Activated CD4-positive, alpha-beta T cell treated with anti-CD3 and anti-CD28 coated beads, Interleukin-2, amount 10 ng/mL, durations not matched to agents 7 days and 5 days (primary cell): ENCODE measurements at places on chromosomes 1 and 21.

- DNase-seq, result no peak
Measured at GRCh38 chr1:168320800-168321450, 40.2 kb downstream of the TBX19 start.

DNA sequence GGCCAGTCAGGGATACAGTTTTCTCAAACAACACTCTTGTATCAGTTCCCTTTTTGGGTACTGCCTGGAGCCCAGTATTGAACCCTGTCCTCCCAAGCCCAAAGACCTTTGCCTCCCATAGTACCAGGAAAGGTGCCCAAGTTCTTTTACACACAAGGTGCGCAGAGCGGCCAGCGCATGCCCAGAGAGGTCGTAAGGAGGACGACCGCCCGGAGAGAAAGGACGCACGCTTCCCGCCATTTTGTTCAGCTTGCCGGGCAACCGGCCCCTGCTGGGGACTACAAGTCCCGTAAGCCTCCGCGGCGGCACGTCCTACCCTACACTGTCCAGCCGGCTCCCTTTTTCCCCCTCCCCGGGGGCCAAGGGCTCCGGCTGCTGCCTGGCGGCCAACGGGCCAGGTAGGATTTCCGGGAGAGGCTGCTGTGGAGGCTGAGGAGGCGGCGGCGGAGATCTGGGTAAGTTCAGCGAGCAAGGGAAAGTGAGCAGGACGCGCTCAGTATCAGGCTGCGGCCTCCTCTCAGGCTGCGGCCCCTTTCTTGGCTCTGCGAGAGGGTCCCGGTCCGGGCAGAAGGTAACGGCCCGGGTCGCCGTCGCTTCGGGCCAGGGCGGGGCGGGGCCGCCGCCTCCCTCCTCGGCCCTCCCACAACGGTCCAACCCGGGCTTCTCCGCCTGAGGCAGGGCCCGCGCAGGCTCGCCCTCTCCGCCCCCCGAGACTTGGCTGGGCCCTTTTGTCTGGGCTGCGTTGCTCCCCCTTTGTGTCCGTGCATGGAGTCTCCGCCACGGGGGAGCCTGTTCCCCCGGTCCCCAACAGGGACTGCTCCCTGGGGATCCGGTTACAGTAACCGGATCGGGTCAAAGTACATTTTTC lies at the start of gene PHACTR4:
Gene PHACTR4 (plus strand): TSS at position 370 of the 868 bp plus-strand sequence. CDS start 37,708 bp downstream, outside the sequence.
- DNase-seq, result peak; percentile 81

- no peak for DNase-seq
Measured at GRCh38 chr21:33169359-33169758, 60.4 kb upstream of the IFNAR2 start.

- no peak for DNase-seq
Measured at GRCh38 chr1:30638086-30638485, 85.3 kb downstream of the MATN1 start.

DNA sequence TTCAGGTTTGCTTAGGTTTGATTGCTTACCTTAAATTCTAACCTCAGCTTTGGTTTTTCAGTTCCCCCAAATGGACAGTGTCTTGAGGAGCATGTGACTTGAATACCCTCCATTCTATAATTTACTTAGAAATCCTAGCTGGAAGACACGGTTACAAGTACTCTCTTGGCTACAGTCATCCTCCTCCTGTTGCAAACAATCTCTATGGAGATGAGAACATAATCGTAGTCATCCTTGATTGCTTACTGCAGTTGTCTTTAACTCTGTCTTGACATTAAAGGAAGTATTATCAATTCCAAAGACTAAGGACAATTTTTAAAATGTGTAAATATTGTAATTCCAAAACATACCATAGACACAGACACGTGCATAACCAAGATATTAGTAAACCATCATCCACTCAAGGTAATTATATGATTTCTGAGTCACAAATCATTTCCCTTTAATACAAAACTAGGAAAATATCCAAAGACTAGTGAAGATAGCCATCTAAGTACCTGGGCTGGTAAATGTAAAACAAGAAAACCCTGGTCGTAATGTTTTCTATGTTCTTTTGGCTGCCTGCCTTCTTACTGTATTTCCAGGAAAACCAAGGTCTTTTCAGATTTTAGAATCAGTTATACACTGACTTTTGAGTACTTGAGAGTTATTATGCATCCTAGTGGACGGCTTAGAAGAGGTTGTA lies 149.9 kb downstream of the CHRM3 start:
- DNase-seq, result no peak

DNA sequence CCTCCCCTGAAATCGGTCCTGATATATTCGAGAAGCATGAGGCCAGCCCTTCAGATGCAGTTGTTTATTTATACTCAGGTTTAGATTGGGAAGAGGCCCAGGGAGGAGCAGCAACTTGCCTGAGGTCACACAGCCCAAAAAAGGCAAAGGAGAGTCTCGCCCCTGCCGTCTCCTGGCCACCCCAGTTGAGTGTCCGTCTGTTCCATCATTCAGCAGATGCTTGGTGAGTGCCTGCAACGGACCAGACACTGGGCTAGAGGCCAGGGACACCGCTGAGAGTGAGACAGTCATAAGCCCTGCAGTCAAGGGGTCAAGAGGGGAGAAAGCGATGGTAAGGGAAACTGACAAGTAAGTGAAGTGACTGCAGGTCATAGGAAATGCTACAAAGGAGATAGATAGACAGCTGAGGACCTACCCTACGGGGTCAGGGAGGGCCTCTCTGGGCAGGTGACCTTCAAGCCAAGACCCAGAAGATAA lies 15.4 kb upstream of the SELENON start:
- DNase-seq, result no peak

GRCh38 chr1:245915841-245916240 lies 591.2 kb downstream of the SMYD3 start:
- no peak for DNase-seq

GRCh38 chr1:180425952-180426351 lies 76.4 kb downstream of the ACBD6 start:
- DNase-seq, result no peak

DNA sequence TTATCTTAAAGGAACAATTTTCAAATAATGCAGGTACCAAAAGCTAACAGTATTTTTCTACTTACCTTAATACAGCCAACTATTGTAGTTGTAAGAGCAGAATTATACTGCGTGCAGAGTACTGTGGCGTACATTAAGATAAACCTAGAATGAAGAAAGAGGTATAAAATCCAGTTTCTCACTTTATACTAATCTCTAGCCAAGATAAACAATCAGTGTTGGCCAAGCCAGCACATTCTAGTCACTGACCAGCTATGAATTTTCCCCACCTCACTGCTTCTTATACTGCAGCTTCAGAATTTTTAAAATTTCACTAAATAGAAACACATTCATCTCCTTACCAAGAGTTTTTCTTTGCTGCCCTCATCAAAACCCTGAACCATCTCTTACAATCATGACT lies 33.6 kb downstream of the SLC35D1 start:
- no peak for DNase-seq

- no peak for DNase-seq
Measured at GRCh38 chr1:16484501-16484835, 29.6 kb downstream of the RNU1-1 start.

DNA sequence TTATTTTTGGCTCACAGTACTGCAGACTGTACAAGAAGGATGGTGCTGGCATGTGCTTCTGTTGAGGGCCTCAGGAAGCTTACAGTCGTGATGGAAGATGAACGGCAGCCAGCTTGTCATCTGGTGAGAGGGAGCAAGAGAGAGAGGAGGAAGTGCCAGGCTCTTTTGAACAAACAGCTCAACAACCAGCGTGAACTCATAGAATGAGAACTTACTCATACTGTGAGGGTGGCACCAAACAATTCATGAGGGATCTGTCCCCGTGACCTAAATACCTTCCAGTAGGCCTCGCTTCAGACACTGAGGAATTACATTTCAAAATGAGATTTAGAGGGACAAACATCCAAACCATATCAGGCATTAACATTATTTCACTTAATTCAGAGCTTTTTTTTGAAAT lies 84.7 kb downstream of the PKN2 start:
- DNase-seq, result no peak

DNA sequence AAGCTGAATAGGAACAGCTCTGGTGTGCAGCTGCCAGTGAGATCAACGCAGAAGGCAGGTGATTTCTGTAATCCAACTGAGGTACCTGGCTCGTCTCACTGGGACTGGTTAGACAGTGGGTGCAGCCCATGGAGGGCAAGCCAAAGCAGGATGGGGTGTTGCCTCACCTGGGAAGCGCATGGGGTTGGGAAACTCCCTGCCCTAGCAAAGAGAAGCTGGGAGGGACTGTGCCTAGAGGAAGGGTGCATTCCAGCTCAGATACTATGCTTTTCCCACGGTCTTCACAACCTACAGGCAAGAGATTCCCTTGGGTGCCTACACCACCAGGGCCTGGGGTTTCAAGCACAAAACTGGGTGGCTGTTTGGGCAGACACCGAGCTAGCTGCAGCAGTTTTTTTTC lies 183.2 kb downstream of the DNM3 start:
- DNase-seq, result no peak

DNA sequence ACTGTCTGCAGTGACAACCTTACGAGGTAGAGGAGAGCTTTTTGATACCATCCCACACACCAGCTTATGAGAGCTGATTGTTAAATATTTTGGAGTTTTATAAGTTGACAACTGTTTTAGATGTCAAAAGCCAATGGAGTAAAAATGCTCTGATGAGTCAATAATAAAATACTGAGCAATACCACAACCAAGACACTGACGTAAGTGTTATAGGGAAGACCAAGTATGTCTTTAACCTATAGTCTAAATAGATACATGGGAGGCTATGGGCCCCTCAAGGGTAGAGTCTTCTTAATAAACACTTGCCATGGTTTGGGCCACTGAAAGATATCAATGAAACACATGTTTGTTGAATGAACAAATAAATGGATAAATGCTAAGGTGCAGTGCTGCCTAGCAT lies 49.2 kb downstream of the DUSP10 start:
- DNase-seq, result no peak
